CD4-positive, alpha-beta T cell treated with Interferon alpha-2 for 1 hour (primary cell): ENCODE measurements at places on chromosomes 3 and 15.

- DNase-seq: no peak
These were observed 101.6 kb downstream of the MOBP start for GRCh38 chr3:39569095-39569494.

GRCh38 chr3:177493091-177493490 is 295.8 kb upstream of the TBL1XR1 start:
- no peak for DNase-seq

- no peak for DNase-seq
These were observed 44.4 kb downstream of the PCOLCE2 start for GRCh38 chr3:142844339-142844977.

DNA sequence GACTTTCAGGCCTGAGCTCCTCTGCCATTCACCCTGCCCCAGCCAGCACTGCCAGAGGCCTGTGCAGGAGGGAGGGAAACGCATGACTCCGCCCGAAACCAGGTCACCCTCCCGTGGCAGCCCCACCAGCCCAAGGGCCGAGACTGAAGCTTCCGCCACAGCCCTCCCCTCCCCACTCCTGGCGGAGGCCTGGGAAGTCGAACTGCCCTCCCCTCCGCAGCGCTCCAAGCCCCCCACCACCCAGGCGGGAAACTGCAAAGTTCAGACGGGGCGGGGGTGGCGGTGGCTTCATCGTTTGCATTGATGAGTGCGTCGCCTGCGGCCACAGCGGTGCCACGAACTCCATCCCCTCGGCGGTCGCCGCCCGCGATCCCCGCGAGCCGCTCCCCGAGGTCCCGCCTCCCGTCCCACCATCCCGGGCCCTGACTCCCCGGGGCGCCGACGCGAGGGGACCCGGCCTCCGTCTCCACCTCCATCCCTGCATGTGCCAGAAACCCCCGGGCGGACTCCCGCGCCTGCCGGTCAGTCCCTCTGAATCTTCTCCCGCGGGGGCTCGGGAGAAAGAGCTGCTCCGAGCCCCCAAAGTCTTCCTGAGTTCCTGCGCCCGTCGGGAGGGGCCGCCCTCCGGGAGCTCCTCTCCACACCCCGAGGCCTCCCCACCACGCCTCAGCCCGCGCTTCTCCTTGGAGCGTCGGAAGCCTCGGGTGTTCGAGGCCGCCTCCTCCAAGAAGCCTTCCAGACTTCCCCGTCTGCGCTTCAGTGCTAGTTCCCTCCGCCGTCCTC is 698 bp downstream of the MELTF start:
- DNase-seq: peak; percentile 6

- DNase-seq: no peak
These were observed 13.2 kb upstream of the AEN start for GRCh38 chr15:88607951-88608350.

DNA sequence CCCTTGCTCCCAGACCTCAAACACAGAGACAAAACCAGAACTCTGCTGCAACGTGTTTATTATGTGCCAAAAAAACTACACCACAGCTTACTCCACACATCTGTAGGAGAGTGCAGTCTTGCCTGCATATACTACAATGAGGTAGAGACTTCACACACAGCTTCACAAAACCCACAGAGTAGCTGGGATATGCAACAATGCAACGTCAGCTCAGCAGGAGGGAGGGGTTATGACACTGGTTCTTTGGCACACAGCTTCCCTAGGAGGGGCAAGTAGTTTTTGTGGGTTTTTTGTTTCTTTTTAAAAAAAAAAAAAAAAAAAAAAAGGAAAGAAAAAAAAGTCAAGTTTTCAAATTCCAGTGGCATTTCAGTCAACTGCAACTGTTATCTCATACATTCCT is 2.9 kb upstream of the RPS17 start:
- DNase-seq: no peak

DNA sequence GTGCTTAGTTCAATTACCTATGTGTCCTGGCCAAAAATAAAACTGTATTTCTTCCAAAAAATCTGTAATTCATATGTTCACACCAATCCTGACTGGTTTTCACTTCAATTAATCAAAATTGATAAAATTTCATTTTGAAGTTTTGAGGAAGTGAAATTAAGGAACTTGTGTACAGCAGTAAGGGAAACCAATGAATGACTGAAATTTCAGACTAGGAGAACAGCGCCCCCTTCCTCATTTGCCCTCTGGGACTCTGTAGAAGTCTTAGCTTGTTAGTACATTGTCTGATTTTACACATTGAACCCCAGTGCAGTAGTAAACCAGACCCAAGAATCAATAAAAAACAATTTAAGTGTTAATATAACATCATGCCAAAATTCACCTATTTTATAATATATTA is 495.3 kb upstream of the AGTR1 start:
- DNase-seq: no peak

- DNase-seq: no peak
These were observed 88.0 kb downstream of the PIK3R4 start for GRCh38 chr3:130658678-130659077.

DNA sequence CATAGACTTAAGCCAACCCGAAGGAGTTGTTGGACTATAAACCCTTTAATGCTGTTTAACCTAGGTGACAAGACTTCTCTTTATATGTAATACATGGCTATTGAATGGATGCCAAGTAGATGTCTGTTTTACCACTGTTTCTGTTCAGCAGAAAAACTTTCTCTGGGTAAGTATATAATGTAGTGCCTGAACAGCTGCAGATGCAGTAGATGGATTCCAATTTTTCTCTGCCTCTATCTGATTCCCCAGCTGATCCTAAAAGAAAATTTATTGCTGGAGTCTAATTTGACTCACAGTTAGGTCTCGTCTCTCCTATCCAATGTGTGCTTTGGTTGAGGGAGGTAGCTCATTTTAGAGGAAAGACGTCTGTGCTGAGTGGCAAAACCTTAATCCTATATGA is 256.5 kb upstream of the CBLB start:
- DNase-seq: no peak

GRCh38 chr3:13822871-13823585 is 56.8 kb downstream of the WNT7A start:
- DNase-seq: no peak

DNA sequence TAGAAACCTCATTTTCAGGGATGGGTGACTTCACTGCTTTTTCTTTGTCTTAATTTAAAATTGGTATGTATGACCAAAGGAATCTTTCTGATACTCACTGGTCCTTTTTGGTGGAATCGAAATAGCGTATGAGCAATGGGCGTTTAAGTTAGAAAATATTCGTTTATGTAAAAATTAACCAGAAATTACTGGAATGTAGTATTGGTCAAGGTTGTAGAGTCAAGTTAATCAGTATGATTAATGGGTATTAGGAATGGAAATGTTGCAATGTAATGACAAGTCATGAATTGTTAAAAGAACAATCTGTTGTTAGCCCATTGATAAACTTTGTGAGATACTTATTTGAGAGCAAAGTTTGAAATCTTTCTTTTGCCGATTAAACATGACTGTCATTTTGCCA is 36.9 kb downstream of the AKAP13 start:
- DNase-seq: no peak

GRCh38 chr3:4462369-4463040 is 4.6 kb downstream of the SUMF1 start:
- DNase-seq: no peak

- DNase-seq: no peak
These were observed 141.8 kb downstream of the FILIP1L start for GRCh38 chr3:99972380-99973104.
